ENCODE measurements at places on chromosomes 12 and 14.

GRCh38 chr14:94868772-94869072 is 98.8 kb upstream of the GSC start:
- DNase-seq, result no peak

DNA sequence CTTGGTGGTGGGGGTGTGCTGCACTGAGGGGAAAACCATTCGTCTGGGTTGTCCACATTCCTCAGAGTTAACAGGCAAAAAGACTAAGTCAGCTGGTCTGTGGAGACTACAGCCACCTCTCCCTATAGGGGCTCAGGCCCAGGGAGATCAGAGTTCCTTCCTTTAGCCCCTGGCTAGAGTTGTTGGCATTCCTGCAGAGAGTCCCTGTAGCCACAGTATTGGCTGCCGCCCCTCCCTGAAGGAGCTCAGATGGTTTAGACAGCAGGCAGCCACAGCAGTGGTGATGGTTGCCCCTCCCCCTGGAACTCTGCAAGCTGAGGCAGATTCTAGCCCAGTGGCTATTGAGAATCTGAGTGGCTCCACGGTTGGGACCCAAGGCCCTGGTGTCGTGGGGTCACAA is 1072.5 kb upstream of the ATXN7L3B start:
- DNase-seq, result no peak

DNA sequence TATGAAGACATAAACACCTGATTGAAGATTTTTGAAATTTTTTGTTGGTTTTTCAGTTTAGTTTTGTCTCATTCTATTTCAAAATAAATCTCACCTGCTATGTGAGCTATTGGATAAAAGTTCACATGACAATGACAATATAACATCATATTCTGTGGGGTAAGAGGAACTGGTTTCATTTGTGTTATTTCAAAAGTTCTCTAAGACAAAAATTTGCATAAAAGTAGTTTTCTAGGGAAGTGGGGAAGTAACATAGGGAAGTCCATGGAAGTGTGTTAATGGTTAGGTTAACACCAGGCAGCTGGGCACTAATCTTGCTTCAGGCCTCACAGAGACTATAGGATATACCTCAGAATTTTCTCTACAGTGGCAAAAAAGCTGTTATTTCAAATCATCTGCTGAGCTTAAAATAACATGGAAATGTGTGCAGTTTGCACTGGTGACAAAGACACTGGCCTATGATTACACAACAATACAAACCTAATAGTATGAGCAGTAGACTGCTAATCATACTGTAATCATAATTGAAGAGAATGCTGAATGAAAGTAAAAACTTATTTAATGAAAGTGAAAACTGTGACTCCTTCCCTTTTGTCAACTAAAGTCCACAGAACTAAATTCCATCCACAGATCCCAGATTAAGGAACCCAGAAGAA is 710.6 kb upstream of the TMEM132C start:
- DNase-seq, result no peak

- DNase-seq, result no peak
Observed at GRCh38 chr14:92898566-92899131, 24.3 kb upstream of the CHGA start.

GRCh38 chr12:120485961-120486881 is 9.7 kb upstream of the DYNLL1 start:
- no peak for DNase-seq

DNA sequence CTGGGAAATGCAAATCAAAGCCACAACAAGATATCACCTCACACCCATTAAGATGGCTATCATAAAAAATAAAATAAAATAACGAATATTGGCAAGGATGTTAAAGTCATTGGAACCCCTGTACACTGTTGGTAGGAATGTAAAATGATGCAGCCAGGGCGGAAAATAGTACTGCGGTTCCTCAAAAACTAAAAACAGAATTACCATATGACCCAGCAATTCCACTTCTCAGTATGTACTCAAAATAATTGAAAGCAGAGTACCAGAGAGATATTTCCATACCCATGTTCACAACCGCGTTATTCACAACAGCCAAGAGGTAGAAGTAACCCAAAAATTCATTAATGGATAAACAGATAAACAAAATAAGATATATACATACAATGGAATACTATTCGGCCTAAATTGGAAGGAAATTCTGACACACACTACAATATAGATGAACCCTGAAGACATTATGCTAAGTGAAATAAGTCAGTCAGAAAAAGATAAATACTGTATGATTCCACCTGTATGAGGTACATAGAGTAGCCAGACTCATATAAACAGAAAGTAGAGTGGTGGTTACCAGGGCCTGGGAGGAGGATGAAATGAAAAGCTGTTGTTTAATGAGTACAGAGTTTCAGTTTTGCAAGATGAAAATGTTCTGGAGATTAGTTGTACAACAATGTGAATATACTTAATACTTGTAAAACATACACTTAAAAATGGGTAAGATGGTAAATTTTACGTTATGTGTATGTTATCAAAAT is 84.6 kb downstream of the TXNDC16 start:
- DNase-seq, result no peak

DNA sequence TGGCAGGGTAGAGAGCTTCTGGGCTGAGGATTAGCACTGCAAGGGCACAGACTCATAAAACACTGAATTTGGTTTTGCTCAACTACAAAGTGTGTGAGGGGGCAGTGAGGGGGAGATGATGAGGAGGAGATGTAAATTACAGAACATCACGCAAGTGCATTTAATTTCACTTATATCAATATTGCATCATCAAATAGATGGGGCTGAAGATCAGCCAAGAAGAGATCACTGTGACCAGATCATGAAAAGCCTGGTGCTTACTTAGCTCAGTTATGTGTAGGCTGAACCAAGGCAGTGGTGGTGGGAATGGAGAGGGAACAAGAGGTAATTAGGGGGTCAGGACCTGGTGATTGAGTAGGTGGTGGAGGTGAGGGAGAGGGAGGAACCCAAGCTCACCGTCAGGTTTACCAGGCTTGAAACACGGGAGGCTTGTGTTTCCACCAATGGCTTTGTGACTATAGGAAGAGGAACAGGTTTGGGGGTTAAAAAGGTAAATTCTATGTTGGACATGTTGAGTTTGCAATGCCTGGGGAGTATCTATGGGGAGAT is 11.3 kb downstream of the FOS start:
- DNase-seq, result no peak

DNA sequence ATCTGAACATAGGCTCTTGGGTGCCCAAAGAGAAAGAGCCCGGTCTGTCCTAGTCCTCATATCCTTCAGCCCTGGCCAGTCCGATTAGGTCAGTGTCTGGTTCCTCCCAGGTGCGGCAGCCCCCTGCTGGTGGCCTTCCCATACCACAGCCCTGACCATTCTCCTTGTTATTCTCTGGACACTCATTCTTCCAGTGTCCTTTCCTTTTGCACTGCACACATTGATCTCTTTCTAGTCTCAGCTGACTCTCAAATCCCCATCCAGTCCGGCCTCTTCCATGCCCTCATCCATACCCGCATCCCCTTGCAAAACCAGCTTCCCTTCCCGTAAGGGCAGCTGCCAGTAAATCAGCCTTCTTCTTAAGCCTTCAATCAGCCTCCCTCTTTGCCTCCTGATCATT is 1316.3 kb downstream of the TMEM121 start:
- no peak for DNase-seq

DNA sequence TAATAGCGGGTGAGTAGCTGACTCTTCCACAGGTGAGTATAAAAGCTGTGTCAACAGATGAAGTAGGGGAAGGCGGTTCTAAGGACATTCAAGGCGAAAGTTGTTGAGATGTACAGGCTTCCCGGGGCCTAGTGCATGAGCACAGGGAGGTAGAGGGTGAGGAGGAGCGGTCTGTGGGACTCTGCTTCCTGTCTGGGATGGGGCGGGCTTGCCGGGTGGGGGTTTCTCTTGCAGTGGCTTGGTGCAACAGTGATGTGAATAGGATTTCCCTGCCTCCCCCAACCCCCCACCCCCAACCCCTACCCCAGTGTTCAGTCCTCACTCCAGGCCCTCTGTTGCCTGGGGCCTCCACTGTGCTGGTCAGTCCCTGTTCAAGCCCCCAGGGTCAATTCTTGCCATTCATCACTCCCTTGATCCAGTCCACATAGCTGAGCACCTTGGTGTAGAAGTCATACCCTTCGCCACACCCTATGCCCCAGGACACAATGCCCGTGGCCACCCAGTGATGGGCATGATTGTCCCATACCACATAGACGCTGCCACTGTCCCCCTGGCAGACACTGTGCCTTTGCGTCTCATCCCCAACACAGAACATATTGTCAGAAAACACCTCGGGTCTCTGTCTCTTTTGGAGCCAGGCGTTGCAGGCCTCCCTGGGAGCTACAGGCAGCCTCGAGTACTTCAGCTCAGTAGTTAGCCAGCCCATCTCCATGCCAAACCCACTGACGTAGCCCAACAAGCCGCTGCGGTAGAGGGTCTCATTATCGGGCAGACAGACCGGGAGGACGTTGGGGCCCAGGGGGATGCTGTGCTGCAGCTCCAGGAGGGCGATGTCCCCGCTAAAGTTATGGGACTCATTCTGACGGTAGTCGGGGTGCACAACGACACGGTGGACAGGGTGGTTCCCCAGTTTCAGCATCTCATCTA is 4.0 kb upstream of the C1R start:
- DNase-seq, result no peak

GRCh38 chr12:93198086-93198485 is 179.6 kb upstream of the NUDT4 start:
- no peak for DNase-seq

DNA sequence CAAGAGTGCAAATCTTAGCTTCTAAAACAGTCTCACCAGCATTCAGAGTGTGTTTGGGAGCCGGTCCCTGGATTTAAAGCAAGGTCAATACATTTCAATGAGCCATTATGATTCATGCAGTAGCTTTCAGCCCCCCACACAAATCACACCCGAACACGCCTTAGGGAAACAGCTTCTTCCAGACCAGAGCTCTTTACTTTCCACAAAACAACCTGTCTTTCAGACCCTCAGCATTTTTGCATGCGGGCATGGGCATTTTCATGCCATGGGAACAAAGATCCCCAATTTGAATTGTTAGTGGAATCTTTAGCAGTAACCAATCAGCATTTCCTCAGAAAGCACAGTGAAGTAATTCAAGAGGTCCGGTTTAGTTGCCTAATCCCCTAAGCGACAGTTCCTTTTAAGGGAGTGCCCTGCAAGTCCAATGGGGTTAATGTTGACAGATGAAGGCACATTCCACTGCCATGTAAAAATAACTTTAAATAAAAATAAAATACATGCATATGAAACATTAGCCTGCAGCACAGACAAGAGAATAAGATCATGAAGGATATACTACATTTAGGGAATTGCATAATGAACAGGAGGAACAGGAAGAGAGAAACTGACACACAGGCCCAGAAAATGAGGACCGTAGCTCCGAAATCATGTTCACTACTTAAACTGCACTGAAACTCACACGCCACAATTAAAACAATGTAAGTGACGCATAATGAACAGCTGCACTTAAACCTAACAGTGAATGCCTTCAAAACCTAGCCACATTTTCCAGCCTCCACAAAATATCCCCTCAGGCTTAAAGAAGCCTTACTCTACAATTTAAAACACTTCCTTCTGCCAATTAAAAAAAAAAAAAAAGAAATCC is 4.0 kb downstream of the VPS37B start:
- no peak for DNase-seq

DNA sequence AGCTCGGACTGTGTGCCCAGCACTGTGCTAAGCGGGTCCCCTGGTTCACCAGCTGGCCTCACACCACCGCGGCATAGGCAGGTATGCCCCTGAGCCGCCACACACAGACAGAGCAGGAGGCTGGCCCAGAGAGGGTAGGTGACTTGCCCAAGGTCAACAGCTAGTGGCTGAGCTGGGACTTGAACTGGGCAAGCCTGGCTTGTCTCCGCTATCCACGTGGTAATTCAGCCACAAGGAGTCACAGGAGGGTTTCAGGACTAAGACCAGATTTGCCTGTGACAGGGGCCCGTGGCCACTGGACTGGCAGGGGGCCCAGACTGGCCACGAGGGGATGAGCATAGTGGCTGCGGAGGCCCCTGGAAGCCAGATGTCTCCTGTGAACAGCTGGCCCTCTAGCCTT is 47.7 kb downstream of the NCOR2 start:
- DNase-seq, result no peak

DNA sequence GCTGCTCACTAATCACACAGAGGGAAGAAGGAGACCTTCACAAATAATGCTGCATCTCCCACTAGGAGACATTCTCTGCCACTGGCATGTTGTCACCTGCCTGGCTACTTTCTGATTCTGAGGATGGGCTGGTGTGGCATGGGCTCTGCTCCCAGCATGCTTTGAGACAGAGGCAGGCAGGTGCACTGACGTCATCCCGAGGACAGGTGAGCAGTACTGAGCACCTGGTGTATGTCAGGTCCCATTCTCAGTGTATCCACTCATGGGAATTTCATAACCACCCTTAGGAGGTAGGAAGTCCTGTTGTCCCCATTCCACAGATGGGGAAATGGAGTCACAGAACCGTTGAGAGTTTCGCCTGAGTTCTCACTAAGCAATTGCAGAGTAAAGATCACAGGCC is 597.9 kb downstream of the VRK1 start:
- DNase-seq, result no peak

DNA sequence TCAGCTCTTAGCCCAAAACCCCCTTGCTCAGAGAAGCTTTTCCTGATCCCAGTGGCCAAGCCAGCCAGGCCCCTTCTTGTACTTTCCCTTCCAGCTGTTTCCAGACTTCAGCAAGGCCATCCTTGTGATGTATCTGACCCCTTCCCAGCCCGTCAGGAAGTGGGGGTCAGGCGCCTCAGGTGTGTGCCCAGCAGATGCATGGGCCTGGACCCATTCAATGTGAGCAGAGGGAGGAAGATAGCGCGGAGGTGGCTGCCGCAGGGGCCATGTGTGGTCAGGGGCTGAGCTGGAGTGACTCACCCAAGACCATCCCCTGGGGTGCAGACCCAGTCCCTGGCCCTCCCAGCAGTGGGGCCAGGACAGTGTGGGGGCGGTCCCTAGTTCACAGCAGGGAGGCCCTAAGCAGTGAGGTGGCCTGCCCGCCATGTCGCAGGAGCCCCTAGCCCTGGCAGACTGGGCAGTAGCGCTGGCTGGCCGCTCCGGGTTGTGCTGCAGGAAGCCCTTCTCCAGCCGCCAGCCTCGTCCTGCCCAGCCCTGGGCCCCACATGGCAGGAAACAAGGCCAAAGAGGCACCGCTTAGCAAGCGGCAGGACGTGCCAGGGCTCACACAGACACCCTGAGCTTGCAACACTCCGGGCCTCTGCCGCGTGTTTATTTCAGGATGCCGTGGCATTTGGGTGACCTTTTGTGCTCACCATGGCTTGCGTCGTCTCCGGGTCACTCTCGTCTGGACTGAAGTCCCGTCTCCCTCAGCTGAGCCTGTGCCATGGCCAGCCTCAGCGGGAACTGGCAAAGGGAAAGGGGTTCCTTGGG is 12.0 kb downstream of the ADSS1 start:
- DNase-seq, result no peak

GRCh38 chr14:20679907-20680306 is 4.5 kb upstream of the RNASE4 start:
- DNase-seq, result no peak
